ENCODE measurements at places on chromosomes 5 and 9.

- no peak for DNase-seq
These were observed 27.5 kb downstream of the ZNF618 start for GRCh38 chr9:113903514-113904077.

DNA sequence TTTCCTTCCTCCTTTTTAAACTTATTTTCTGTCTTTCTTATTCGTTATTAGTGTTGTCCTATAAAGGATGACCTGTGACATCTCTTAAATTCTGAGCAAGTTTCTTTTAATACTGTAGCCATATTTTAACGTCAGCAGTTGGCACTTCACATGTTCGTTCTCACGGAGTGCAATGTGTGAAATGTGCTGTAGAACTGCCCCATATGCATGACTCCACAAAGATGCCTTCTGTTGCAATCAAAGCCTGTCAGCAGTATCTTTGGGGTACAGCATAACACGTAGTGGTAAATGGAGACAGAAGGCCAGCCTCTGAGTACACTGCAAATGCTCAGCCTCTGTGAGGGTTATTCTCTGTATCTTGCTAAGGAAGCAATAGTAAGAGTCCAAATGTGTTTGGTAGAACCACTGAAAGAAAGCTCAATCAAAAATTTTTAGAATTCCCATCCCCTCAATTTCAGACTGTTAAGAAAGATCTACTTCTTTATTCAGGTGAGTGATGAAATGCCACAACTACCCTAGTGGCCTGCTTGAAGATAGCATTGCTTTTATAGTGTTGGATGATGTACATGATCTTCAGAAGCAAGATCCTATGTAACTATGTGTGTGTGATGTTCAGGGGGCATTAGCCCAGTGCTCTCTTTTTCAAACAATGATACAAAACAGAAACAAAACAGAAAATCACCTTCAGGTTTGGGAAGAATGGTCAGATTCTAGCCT lies 277.7 kb downstream of the TMEM167A start:
- DNase-seq = no peak

DNA sequence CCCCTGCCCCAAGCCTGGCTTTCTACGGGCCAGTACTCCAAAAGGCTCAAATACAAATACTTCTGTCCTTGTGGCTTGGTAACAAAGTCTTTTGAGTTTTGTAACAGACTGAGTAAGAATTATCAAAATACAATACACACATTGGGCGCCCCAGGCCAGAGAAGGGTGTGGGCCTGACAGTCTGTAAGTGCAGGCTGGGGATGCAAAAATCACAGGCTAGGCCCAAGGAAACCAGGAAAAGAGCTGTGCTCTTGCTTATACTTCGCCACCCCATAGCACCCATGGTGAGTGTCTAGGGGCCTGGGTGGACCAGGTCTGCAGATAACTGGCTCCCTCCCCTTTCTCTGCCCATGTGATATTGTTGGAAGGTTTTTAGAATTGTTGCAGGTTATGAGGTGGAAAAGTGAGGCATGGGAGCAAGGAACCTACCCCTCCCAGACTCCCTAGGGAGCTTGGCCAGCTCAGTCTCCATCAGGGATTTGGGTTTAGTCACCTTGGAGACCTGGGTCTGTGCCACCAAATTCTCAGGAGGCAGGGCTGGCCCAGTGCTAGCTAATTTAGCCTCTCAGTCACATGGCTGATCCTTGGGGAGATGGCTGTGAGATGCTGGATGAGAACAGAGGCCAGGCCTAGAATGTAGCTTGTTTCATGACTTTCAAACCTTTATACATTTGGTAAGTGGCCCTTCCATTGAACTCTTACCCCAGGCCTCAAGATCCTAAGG lies 72.9 kb downstream of the TARS1 start:
- DNase-seq = no peak

- DNase-seq = no peak
These were observed 92.4 kb downstream of the PRDM6 start for GRCh38 chr5:123181394-123181801.

- DNase-seq = no peak
These were observed 191.0 kb upstream of the KIF2A start for GRCh38 chr5:62115014-62115413.

DNA sequence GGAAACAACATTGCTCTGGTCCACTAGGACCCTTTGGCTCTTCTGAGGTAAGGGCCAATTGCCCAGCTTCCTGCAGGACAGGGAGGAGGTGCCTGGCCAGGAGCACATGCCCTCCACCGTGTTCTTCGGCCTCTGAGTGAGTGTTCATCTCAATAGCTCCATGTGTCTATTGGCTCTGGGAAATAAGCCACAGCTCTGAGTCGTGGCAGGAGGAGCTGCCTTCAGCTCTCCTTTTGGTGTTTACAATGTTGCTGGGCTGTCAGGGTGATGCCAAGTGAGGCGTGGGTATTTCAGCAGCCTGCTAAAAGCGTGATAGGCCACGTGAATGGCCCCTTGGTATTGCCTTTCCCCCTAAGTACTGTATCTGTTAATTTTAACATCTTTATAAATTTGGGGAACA lies 26.6 kb downstream of the GADD45G start:
- no peak for DNase-seq

GRCh38 chr9:15333376-15333881 lies 26.4 kb upstream of the TTC39B start:
- DNase-seq = no peak

- DNase-seq = peak; percentile 96
These were observed at the start of gene SLU7 for GRCh38 chr5:160418561-160419457. Gene SLU7, minus strand, starts transcription at chr5:160419081. Its CDS starts 3,787 bp downstream, at chr5:160415294.

DNA sequence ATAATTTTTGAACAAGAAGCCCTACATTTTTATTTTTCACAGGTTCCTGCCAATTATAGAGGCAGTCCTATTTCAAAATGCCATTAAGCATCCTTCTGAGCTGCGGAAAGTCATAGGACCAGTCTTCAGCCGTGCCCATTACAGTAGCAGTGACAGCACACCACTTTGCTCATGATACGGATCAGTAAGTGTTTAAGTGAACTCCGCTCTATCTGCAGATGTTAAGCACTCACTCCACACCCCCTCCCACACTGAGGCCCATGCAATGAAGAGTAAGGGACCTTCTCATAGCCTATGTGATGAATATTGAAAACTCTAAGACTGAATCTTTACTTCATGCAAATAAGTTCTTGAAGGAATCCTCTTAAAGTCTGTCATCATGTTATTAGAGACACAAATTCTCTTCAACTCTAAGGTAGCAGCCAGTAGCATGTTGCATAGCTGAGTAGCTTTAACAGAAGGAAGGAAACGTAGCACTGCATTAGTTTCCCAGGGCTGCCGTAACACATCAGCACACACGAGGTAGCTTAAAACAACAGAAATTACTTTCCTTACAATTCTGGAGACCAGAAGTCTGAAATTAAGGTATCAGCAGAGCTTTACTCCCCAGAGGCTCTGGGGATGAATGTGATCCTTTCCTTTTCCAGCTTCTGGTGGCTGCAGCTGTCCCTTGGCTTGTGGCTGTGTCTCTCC lies 20.3 kb upstream of the TAF11L2 start:
- DNase-seq = no peak

- DNase-seq = no peak
These were observed 107.6 kb upstream of the PITX1 start for GRCh38 chr5:135141303-135142268.

DNA sequence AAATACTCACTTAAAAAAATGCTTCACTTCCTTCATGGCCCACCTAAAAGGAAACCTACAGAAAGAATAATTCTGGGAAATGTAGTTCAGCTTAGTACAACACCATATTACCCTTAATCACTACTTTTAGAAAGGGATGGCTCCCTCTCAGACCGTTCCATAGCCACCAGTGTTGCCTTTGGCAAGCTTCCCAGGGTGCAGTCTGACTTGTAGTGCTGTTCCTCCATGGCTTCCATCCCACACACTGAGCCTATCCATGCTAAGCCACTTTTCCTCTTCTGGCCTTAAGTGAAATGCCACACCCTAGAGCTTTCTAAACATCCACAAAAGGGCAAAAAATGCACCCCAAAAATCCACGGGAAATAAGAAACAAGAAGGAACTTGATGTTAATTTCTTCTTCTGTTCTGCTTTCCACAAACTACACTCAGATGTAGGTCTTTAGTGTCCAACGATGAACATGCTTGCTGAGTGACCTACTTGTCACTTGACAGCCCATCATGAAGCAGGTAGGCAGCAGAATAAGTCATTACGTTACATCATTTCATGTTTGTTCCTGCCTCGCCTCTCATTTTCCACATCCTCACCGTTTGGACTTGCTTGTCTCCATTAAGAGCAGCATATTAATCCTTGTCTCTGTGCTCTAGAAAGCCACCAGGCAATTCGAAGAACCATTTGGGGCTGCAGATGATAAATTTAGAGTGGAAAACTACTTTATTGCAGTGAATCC lies 391.1 kb upstream of the GRAMD2B start:
- no peak for DNase-seq

- no peak for DNase-seq
These were observed 58.6 kb downstream of the PTPN3 start for GRCh38 chr9:109439378-109440116.

- no peak for DNase-seq
These were observed 203.7 kb downstream of the NXNL2 start for GRCh38 chr9:88738709-88739108.

GRCh38 chr9:114355821-114356220 lies 26.2 kb downstream of the ORM2 start:
- no peak for DNase-seq
